Midbrain (tissue), 1 donor: ENCODE measurements at places on chromosomes 6 and 20.

- no peak for DNase-seq
Observed at GRCh38 chr6:128018821-128019220, 118.0 kb upstream of the THEMIS start.

- DNase-seq = no peak
Observed at GRCh38 chr6:46930331-46930730, 8.6 kb upstream of the ADGRF5 start.

- DNase-seq = no peak
Observed at GRCh38 chr6:120147071-120147871, 797.7 kb upstream of the MAN1A1 start.

DNA sequence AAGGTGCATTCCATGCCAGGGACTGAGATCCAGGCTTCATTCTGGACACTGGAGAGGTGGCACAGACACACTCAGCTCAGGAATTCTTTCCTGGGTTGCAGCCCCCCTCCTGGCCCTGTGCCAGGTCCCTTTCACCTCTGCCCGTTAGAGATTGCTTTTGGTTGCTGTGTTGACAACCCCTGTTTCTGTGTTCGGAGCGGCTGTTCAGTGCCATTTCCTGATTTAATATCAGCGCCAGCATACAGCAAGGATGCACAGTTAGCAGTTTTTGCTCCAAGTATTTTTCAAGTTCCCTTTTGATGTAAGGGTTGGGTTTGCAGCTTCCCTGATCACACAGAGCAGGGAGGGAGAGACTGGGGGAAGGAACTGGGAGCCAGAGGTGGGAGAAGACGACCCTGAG, 8.5 kb upstream of the MAFB start:
- no peak for DNase-seq

GRCh38 chr6:150272264-150272975, 96.4 kb upstream of the IYD start:
- DNase-seq = no peak

- no peak for DNase-seq
Observed at GRCh38 chr20:62925076-62925419, 1.3 kb downstream of the DIDO1 start.

- DNase-seq = no peak
Observed at GRCh38 chr6:75334266-75335040, 49.9 kb upstream of the TMEM30A start.

DNA sequence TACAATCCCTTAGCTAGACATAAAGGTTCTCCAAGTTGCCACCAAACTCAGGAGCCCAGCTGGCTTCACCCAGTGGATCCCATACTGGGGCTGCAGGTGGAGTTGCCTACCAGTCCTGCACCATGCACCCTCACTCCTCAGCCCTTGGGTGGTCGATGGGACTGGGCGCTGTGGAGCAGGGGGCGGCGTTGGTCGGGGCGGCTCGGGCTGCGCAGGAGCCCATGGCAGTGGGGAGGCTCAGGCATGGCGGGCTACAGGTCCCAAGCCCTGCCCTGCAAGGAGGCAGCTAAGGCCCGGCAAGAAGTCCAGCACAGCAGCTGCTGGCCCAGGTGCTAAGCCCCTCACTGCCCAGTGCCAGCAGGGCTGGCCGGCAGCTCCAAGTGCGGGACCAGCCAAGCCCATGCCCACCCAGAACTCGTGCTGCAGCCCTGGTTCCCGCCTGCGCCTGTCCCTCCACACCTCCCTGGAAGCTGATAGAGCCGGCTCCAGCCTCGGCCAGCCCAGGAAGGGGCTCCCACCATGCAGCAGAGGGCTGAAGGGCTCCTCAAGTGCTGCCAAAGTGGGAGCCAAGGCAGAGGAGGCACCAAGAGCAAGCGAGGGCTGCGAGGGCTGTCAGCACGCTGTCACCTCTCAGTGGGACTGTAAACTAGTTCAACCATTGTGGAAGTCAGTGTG, 912.1 kb downstream of the PHF3 start:
- no peak for DNase-seq

DNA sequence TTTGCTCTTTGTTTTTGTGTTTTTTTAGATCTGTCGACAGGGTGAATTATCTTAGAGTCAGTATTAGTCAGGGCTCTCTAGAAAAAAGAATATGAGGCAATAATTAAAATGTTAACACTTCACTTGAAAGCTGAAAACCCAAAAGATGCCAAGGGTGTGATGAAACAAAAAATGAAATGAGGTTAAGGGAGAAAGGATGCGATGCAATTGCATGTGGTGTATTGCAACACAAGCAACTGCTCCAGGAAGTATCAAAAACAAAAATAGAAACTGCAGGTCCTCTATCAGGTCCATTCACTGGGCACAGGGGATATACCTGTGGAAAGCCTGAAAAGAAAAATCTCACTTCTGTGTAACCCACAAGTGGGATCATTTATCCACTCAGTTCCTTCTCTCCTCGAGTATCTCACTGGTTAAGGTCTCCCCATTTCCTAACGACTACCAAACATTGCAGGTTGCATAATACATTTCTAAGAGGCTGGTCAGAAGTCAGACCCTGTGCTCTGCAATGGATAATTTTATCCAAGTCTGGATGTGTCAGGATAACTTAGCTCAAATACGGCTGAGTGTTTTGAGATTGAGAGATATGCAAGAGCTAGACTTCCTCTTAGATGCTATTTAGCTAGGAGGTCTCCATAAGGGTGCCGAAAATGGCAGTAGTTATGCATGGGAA, 257.7 kb upstream of the GJE1 start:
- no peak for DNase-seq

DNA sequence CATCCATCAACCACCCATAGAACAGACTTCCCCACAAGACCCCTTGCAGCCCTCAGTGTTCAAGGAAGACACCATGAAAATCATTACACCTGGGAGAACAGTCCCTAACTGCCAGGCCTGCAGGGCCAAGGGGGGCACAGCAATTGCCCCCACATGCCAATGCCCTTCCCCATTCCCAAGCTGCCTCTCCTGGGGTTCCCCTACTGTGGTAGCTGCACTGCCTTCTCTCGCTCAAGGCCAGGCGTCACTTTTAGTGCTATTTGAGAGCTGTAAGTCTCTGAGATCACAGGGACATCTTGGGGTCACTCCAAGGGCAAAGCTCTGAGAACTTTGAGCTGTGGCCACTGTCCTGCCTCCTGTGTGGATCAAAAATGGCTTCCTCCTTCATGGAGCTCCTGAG, 6.0 kb upstream of the ACSS1 start:
- DNase-seq = no peak

- no peak for DNase-seq
Observed at GRCh38 chr6:72283571-72283970, 338.3 kb upstream of the KCNQ5 start.

DNA sequence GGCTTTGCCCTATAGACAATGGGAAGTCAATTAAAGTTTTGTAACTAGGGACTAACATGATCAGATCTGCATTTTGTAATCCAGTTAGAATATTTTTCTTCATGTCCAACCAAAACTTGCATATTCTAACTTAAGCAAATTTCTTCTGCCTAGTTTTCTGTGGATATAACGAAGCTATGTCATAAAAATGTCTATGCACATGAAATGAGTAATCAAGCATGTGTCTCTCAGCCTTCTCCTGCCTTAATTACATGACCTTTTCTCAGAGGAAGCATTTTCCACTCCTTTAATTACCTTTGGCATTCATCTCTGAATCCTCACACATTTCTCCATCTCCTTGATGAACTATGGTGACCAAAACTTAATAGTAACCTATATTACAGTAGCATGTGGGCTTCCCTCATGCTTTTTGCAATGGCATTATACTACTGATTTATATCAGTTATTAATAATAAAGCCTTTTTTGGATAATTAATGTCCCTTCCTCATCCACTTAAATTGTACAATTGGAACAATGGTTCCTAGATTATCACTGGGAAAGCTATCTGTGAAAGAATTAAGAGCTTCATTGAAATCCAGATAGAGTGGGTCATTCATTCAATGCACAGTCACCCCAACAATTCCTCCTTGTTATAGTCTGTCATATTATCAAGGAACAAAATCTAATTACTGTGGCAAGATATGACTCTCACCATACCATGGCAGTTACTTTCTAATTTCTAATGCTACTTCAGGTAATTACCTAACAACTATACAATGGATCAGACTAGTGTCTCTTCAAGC, 19.1 kb upstream of the FBXO9 start:
- no peak for DNase-seq

DNA sequence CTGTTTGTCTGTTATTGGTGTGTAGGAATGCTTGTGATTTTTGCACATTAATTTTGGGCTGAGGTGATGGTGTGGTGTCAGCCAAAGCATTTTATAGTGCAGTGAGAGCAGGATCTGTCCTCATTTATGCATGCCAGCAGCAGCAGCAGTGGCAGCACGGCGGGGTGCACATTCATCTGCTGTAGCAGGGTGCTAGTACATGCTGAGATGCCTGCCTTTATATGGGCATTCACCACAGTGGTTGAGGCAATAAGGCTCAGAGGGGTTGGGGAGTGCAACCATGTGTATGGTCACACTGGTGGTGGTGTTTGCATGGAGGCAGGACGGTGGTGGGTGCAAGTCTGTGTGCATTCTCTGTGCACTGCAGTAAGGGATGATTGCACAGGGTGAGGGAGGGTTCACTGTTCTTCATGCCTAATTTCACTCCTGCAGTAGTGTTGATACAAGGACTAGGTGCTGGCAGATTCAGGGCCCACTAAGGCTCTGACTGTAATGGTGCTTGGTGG, 129.3 kb upstream of the SYNCRIP start:
- DNase-seq = no peak

GRCh38 chr20:42020316-42020715, 402.1 kb upstream of the CHD6 start:
- no peak for DNase-seq

DNA sequence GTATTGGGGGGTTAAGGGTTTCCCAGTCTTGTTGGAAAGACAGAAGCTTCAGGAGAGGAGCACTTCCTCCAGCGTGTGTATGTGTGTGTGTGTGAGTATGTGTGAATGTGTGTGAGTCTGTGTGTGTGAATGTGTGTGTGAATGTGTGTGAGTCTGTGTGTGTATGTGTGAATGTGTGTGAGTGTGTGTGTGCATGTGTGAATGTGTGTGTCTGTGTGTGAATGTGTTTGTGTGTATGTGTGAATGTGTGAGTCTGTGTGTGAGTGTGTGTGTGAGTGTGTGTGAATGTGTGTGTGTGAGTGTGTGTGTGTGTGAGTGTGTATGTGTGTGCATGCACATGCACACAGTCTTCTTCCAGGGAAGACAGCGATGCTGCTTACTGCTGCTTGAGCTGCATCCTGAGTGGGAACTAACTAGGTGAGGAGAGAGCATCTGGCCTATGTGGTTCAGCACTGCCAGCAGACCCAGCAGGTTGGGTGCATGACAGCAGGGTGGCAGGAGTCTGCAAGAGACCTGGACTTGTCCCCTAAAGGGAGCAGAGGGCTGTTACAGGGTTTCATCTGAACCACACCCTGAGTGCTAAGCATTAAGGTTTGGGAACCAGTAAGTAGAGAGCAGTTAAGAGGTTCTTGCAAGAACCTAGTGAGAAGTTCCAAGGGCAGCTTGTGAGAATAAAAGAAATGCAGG, 22.7 kb upstream of the CCND3 start:
- DNase-seq = no peak

GRCh38 chr20:41719151-41719550, 101.0 kb upstream of the CHD6 start:
- no peak for DNase-seq

DNA sequence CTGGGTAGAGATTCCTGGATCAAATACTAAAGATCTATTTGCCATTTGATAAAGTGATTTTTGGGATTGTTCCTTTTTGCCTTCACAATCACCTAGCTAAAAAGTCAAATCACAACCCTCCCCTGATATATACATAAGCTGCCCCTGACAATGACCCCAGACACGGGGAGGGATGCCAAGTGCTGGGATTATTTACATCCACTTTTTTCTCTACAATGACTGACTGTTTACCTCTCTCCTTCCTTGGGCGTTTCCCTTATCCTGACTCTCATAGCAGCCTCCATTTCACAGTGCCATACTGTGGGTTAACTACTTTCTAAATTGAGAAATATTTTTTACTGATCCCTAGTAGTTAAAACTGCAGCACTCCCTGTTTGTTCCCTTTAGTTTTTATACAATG, 150.8 kb upstream of the TMEM170B start:
- DNase-seq = no peak

- DNase-seq = no peak
Observed at GRCh38 chr6:16855460-16855859, 94.2 kb upstream of the ATXN1 start.

DNA sequence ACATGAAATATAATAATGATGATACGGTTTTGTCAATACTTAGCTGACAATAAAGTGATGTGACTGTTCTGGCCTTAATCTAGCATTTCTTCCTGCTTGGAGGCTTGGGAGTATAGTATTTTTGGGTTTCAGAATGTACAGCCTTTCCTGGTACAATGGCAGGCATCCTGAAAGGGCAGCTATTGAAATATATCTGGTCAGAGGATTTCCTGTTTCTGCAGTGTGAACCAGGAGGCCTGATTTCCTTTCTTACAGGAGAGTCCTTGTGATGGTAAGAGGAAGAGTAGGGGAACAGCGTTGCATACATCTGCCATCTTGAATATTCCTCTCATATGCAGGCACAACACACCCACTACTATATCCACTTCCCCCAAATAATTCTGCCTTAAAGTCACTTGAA, 93.7 kb downstream of the MYO6 start:
- no peak for DNase-seq

GRCh38 chr6:137226697-137227096, 7.5 kb upstream of the IFNGR1 start:
- DNase-seq = no peak

DNA sequence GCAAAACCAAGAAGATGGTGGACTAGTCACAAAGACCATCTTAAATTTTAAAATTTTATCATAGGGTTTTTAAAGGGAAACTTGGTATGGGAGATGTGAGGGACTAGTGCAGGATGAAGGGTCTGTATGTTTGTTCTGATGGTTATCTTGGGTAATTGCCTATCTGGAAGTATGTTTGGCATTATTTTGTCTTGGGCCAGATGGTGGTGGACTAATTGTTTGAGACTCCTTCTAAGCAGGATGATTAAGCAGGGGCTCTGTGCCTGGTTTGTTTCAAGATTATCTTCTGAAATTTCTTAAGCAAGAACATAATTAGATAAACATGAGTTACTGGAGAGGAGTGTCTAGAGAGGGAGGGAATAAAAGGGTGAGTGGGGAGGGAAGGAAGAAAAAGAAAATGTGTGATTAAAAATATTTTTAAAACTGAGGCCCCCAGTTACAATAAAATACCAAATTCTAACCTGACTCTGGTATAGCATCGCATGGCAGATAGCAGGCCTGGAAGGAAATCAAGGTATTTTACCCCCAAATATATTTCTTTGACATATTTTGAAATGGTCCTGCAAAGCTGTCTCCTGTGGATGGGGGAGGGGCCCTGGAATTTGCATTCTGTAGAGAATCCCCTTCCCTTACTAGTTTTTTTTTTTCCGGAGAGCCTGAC, 49.9 kb upstream of the FAM184A start:
- DNase-seq = no peak
